ENCODE measurements at places on chromosomes 12 and 14.

DNA sequence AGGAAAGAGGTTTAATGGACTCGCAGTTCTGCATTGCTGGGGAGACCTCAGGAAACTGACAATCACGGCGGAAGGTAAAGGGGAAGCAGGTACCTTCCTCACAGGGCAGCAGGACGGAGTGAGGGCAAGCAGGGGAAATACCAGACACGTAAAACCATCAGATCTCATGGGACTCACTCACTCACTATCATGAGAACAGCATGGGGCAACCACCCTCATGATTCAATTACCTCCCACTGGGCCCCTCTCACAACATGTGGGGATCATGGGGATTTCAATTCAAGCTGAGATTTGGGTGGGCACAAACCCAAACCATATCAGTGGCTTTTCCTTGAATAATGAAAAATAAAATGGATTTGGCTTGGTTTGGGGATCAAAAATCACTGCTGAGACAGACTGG, 380.5 kb downstream of the VRK1 start:
- no peak for DNase-seq

DNA sequence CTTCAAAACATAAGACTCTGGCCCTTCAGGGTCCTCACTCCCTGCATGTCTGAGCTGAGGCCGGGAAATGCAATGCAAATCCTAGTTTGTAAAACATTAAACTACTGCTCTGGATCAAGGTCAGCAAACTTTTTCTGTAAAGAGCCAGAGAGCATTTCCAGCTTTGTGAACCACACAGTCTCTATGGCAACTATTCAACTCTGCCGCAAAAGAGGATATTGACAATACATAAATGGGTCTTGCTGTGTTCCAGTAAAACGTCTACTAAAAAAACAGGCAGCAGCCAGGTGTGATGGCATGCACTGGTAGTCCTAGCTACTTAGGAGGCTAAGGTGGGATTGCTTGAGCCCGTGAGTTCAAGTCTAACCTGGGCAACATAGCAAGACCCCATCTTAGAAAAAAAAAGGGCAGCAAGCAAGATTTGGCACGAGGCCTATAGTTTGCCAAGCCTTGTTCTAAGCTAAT, 22.3 kb downstream of the DDX24 start:
- DNase-seq, result no peak

DNA sequence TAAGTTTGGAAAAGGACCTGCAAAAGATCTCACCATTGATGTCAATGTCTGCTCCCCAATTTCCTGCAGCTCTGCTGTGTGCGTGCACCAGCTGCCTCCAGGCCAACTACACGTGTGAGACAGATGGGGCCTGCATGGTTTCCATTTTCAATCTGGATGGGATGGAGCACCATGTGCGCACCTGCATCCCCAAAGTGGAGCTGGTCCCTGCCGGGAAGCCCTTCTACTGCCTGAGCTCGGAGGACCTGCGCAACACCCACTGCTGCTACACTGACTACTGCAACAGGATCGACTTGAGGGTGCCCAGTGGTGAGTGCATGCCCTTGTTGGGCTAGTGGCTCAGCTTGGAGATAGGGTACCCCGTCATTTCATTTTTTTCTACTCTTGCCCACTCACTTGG, 23.7 kb downstream of the ACVR1B start:
- no peak for DNase-seq

DNA sequence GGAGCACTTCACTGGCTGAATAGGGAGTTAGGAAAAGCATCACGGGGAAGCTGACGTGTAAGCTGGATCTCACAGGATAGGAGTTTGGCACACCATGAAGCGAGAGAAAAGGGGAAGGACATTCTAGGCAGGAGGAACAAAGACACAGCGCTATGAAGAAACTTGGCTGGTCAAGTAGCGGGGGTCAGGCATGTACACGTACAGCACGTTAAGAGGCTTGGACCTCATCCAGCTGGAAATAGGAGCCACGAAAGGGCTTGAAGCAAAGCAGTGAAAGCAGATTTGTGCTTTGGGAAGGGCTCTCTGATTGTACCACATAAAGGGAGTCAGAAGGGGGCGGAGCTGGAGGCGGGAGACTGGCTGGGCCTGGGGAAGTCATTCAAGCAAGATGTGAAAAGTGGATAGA, 19.6 kb upstream of the GALNT8 start:
- DNase-seq, result no peak

DNA sequence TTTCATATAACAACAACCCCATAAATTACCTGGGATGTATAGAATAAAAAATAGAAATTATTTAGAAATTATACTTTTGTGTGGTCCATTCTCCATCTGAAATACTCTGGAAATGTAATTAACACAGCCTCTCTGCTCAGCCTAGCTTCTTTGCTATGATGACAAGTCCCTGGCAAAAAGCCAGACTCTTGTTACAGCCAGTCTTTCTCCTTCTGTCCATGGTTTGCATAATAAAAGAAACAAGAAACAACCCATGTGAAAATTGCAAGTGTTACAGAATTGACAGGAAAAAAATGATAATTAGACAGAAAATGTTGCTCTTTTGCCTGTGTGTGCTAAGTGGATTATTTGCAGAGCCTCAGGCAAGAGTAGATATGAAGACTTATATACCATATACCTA, 61.3 kb downstream of the C12orf50 start:
- peak; percentile 4 for DNase-seq

DNA sequence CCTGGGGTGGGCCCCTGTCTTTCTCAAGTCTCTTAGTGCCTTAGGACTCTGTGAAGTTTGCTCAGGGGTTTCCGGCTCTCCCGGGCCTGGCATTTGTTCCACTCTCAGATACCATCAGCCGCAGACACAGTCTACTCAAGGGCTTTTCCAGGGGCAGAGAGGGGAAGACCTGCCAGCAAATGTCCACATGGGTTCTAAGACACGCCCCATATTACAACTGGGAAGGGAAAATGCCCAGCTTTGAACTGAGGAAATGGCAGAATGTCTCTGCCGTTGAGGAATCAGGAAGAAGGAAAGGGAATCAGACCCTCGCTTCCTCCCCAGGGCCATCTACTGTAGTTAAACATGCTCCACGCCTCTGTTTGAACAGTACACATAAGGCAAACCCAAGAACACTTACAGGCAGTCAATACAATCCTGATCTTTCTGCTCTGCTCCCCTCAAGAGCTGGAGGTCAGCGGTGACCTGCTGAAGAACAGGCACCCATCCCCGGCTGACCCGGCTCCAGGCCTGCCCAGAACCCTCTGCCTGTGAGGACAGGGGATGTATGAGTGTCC, 7.9 kb downstream of the CCDC85C start:
- no peak for DNase-seq

DNA sequence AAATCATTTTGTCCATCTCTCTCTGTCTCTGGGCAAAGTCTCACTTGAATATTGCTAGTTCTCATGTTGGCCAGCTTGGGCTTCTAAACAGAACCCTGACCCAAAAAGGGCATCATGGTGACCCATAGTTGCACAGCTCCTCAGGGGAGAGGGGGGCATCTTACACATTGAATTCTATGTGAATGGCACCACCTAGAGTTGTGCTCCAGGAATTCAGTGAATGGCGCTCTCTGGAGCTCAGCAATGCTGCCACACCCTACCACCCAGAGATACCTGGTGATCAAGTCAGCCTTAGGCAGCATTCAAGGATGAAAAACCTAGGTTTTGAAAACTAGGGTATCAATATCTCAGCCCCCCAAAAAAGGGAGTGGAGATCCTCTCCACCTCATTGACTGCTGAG, 50.6 kb downstream of the SMUG1 start:
- no peak for DNase-seq

GRCh38 chr12:82479511-82479910, 121.2 kb downstream of the METTL25 start:
- no peak for DNase-seq

DNA sequence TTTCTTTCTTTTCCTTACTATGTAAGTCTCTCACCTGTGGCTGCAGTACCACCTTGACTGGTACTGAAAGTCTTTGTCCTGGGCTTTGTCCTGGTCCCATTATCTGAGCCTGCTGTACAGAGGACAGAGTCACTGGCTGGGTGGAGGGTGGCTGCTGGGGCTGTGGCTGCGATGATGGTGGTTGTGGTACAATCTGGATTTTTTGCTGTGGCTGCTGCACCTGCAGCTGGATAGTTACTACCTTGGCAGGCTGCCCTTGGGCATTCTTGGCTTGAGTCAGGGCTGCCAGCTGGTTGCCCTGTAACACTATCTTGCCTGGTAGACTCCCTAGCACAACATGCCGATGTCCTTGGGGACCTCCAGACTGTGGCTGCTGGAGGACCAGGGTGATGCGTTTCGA, 27.0 kb downstream of the CHD8 start:
- DNase-seq, result no peak

DNA sequence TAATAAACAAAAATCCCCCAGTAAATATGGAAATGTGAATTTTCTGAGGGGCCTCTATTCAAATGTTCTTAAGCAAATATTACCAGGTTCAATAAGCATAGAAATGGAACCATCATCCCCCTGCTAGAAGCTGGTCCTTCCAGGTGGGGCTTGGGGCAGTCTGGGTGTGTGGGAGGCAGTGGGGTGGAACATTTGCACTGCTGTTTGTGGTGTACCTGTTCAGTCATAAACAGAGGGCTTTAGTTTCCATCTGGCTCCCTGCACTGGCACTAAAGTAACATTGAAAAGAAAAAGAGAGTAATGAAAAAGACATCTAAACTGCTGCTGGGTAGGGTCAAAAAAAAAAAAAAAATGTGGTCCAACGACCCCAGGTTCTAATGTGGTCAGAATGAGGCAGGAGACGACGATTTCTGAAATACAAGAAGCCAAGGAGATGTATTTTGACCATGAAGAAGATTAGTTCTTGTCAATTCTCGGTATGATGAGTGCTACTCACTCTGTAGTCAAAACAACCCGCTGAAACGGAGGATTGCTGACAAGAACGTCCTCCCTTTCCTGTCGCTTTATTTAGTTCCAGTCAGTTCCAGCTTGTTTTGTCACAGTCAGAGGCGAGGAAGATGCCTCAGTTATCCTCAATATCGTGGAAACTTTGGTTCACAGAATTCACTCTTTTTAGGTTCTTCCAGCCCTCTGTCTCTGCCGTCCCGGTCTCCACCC, 44.2 kb upstream of the MANSC4 start:
- DNase-seq, result no peak

DNA sequence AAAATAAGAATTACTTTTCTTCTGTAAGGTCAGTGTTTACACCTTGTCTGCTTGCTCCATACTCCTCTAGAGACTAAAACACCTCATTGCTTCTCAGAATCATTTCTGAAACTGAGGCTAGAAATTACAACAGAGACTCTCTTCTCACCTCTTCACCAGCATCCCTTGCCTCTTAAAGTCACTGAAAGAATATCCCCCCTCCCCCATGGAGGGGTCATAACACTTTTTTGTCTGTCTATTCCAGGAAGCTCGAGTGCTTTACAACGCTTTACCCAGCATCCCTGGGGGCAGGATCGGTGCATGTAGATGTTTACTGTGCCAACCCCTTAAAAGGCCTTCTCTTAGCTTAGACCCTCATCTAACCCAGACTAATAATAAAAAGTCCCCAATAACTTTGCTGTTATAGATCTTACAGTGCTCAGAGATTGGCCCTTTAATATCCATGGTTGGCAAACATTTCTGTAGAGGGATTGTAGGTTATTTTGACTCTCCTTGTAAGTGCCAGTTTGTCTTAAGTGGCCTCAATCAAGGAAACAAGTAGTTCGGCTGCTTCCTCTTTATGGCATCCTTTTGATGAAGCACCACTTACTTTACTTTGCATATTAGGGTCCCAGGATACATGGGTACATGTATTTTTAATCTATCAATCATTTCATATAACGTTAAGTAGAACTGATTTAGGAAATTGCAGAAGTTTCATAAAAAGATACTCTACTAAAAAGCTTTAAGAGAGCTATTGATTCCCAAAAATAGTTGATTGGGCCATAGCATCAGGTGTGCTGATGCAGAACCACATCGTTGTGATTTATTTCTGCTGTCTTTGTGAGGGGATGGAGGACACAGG, 29.3 kb downstream of the PRKCH start:
- DNase-seq, result no peak

GRCh38 chr12:22115711-22116110, 69.7 kb downstream of the CMAS start:
- DNase-seq, result no peak

DNA sequence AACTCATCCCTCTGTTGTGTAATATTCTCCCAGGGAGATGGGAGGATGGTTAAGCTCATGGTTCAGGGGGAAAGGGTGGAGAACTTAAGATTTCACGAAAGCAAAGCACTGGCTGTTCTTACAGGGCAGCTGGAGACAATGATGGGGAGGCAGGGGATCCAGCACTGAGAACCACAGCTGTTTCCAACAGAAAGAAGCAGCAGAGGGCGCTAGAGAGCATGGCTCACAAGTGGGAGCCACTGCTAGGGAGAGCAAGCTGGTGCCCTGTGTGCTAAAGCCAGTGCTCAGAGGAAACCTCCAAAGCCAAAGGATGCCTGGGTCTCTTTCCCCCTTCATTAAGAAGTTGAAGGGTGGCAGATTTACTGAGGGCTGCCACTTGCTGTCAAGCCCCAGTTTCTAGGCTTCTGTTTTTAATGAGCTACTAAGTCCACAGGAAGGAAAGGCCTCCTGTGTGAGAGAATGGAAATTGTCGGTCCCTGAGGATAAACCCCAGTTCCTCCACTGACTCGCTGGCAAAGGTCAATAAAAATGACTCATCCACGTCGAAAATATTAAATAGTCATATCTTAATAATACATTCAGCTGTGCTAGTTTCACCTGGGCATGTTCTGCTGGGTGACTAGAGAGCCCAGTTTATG, 199.7 kb downstream of the ANO2 start:
- peak; percentile 74 for DNase-seq

DNA sequence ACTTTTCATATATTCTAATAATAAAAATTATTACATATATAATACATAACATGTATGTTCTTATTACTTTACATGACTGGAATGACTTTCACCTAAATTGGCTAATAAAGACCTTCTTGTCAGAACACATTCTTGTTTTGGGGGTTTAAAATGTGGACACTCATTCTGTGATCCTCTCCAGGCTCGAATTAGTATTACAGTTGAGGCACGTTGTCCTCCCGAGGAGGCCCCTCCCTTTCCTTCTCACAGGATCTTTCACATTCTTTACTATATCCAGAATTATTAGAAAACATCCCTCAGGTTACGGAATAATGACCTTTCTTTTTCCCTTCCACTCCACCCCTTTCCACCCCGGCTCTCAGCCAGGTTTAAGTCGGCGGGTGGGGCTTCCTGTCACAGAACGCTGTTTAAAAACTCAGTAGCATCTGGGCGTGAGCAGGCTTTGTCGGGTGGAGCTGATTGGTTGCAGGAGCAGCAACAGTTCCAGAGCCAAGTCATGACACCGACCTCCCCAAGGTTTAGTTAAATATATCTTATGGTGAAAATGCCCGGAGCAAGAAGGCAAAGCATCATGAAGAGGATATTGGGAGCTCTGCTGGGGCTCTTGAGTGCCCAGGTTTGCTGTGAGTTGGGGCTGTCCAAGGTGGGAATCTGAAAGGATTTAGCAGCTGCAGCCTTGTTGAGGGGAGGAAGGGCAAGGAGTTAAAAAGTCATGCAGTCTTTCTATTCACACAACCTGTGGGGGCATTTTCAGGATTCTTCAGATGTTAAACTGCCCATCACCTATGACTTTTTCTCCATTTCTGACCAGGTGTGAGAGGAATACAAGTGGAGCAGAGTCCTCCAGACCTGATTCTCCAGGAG, 396.7 kb upstream of the OR4E1 start:
- no peak for DNase-seq
